Activated T-cell treated with anti-CD3 and anti-CD28 coated beads, Interleukin-2, amount 50 U/mL, for 1 hour (primary cell): ENCODE measurements at places on chromosomes 12 and 14.
A peak's percentile ranks its signal among the peaks of the same experiment; 100 is the strongest.

- no peak for DNase-seq
Measured at GRCh38 chr12:103715494-103715893, 125.5 kb downstream of the NT5DC3 start.

GRCh38 chr14:63638493-63638892 is 3.2 kb downstream of the WDR89 start:
- no peak for DNase-seq

- DNase-seq: no peak
Measured at GRCh38 chr14:104110491-104111209, 25.1 kb downstream of the ASPG start.

DNA sequence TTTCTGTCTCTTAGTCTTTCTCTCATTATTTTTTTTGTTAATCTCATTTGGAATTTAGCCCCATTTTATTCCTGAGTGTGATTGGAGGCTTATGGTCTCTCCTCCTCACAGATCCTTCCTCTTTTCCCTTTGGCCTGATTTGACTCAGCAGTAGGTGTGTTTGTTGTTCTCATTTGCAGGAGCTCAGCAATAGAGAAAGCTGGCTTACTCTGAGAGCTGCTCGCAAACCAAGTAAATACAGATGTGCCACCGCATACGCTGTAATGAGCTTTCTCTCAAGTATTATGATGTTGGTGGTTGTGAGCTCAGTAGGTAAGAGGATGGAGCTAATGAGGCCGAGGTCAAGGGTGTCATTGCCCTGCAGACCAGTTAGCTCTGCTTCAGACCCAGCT is 206.5 kb downstream of the ETV6 start:
- no peak for DNase-seq

- DNase-seq: no peak
Measured at GRCh38 chr12:123928274-123928865, 44.3 kb downstream of the CCDC92 start.

DNA sequence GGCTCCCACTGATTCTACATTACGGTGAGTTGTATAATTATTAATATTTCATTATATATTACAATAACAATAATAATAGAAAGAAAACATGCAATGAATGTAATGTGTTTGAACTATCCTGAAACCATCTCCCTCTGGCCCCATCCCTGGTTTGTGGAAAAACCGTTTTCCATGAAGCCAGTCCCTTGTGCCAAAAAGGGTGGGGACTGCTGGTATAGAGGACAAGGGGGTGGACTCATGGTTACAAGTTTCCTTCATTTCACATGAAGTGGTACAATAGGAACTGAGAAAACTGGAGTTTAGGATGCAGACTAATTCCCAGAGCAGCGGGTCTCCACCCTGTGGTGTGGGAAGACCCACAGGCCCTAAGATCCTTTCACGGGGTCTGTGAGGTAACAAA is 3.0 kb upstream of the C1RL start:
- no peak for DNase-seq

DNA sequence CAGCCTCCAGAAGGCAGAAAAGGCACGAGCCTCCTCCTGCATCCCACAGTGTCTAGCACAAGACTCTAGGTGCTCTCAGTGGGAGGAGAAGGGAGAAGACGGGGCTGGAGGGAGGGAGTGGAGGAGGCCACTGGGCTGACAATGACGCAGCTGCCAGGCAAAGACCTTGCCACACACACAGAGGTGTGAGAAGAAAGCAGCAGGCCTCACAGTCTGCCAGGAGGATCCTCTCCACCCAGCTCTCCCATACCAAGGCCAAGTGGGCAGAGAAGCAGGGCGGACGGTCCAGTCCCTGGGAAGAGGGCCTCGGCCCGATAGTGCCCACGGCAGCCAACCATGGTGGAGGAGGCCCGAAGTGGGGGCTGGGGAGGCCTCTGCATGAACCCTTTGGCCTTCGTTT is 78.9 kb downstream of the NCOR2 start:
- no peak for DNase-seq

- no peak for DNase-seq
Measured at GRCh38 chr14:26766726-26767125, 168.9 kb upstream of the NOVA1 start.

- DNase-seq: no peak
Measured at GRCh38 chr12:51887476-51888315, at the start of gene ANKRD33. Gene ANKRD33 (plus strand): TSS chr12:51888103. CDS start chr12:51888187, 84 bp downstream.

- no peak for DNase-seq
Measured at GRCh38 chr14:99755629-99756603, 37.3 kb upstream of the EML1 start.

DNA sequence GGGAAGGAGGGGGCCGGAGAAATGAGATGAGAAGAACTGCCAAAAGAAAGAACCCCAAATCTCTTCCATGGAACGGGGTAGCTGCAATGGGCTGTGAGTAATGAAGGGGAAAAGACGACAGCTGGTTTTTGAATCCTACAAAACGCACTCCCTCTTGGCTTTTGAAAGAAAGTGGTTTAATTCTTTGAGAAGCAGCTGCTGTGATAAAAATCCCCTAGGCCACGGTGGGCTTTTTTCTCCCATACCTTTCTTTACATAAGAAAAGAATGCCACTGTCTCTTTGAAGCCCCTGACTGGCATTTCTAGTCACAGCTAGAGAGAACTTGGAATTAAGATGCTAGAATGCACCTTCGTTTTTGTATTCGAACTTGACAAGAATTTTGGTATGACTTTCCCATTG is 486.1 kb downstream of the GLT1D1 start:
- DNase-seq: no peak

- no peak for DNase-seq
Measured at GRCh38 chr14:105223770-105224544, 24.4 kb upstream of the BTBD6 start.

- DNase-seq: no peak
Measured at GRCh38 chr12:45762185-45763110, 32.9 kb downstream of the ARID2 start.

DNA sequence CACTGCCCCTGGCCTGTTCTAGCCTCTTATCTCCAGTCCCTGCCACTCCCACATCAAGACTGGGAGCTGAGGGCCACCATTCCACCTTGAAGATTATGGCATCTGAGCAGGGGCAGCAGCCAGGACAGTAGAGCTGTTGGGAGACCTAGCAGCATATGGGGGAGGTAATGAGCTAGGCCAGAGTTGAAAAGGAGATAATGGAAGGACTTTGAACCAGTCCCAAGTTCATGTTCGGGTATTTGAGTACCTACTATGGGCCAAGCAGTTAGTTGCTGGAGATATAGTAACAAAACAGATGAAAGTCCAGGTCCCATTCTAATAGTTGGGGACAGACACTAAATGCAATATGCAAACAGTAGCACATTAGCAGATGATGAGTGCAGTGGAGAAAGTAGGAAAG is 151.5 kb downstream of the PLXNC1 start:
- DNase-seq: no peak

DNA sequence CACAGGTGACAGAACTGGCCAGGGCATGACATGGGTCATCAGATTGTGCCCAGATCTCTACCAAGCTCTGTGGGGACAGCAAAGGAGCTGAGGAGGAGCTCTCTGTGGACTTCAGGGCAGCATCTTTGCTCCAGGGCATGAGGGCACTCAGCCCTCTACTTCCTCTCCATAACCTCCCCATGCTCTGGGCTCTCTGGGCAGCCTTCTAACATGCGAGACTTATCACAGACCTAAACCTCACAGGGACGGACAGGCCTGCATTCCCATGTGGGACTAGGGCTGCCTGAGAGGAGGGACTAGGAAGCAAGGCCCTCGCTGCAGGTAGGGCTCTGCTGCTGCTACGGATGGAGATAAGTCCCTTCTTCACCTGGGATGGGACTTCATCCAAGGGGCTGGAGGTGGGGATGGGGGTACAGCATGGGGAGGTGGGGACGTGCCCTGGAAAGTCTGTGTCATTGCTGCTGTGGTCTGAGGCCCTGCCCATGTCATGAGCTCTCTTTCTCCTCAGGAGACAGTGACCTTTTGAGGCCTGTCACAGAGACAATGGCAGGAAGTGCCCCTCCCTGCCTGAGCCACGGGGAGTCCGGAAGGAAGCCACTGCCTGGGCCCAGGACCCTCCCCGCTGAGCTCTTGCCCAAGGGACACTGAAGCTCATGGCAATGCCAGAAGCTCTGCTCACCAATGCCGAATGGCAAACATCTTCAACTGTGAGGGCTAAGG is 44.1 kb downstream of the PITPNM2 start:
- DNase-seq: peak; percentile 60

DNA sequence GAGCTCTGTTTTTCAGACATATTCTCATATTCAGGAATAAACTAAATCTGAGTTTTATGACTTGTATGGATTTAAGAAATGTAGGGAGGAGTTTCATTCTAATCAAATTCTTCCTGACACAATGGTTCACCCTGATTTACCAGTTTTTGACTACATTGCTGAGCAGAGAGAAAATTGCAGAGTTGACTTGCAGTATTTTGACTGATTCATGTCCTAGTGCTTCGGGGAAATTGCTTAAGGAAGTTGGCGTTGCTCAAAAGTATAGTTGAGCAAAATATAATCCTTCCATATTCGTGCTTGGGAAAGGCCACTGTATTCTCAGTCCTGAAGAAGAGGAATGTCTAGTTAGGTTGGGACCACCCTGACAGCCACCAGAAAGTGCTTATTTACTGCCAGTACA is 1.3 kb upstream of the TWF1 start:
- DNase-seq: no peak

DNA sequence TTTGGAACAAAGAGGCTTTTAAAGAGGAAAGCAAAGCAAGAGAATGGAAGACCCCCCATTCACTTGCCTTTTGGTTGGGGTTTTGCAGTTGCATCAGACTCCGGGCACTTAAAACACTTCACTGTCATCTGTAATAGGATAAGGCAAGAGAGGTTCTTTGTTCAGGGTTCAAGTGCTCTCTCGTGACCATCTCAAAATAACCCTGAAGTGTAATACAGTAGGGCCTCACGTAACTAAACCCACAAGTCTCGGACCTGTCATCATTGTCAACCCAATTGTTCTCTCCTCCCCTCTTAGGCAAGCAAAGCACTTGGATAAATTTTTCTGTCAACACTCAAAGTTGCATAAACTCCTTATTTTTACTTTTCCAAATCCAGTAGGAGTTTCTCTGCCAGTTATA is 26.9 kb upstream of the MYBPC1 start:
- no peak for DNase-seq
